ENCODE measurements at places on chromosomes 4 and X.

DNA sequence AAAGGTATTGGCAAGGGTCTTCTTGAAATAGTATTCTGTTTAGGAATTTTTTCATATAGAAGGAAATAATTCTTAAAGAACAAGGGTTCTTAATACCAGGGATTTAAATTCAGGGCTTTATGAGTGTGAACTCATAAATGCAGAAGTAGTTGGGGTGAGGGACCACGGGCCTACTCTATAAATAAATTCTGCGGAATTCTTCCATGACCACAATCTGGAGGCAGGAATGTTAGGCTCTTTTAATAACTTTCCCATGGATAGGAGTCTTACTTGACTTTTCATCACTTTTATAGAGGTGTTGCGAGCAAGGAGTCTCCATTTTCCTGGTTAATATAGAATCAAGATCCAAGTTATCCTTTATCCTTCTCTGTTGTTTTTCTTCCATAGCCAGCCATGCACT lies 76.7 kb upstream of the SLC4A4 start:
- peak; percentile 87 for DNase-seq

GRCh38 chr4:8095956-8096689 lies 62.5 kb downstream of the ABLIM2 start:
- no peak for DNase-seq

GRCh38 chr4:184355111-184355604 lies 119.2 kb downstream of the IRF2 start:
- peak; percentile 91 for DNase-seq

DNA sequence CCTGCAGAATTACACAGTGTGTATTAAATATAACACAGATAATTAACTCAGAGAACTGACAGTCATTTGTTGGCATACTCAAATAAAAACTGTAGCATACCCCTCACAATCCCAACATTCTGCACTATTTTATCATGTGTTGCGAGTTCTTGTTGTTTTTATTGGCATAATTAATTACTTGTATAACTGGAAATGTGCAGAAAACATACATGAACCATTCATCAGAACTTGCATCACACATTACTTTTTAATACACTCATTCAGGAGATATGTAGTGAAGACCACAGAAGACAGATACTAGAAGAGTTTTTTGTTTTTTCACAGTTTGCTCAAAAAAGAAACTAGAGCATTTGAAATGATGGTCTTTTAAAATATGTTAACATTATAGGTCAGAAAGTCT lies 74.6 kb upstream of the NEIL3 start:
- DNase-seq = peak; percentile 89

DNA sequence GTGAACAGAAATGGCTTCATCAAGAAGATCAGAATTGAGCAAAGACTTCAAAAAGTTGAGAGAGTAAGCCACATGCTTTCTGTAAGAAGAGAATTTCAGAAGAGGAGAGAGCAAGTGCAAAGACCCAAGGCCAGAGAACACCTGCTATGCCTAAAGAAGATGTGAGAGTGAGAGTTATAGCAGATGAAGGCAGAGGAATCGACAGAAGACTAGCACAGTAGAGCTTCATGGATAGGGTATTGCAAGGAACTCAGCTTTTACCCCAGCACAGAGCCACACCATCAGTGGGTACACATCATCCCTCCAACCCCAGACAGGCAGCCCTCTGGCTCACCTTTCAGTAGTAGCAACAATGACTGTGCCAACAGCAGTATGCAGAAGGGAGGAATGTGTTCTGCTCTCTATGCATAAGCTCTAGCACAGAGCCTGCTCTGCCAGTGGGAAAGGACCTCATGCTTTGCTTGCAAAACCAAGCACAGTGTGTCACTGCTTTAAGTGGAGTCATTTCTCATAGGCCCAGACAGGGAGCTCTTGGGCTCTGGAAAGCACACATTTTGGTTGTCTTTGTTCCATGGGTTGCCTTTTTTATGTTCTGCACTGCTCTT lies 318.6 kb downstream of the NAF1 start:
- DNase-seq = no peak

GRCh38 chr4:18536428-18536827 lies 514.9 kb upstream of the LCORL start:
- DNase-seq = no peak

DNA sequence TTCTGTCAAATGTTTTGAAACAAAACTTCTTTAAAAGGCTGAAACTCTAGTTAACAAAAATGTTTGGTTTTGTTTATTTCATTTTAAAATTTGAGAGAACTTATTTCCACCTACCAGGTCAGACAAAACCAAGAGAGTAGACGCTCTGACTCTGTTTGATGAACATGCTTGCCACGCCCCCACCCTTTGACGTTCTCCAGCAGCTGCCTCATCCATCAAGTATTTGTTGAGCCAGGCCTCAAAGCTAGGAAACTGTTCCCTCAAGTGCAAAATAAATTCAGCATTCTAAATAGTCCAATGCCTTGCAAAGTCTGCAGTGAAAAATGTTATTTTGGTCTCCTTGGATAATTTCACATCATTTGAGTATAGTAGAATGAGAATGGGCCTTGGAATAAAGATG lies 121.6 kb downstream of the GUCY2F start:
- peak; percentile 40 for DNase-seq

Data from fibroblast of skin of right quadriceps (primary cell).